ENCODE measurements at places on chromosomes 6 and 20.

DNA sequence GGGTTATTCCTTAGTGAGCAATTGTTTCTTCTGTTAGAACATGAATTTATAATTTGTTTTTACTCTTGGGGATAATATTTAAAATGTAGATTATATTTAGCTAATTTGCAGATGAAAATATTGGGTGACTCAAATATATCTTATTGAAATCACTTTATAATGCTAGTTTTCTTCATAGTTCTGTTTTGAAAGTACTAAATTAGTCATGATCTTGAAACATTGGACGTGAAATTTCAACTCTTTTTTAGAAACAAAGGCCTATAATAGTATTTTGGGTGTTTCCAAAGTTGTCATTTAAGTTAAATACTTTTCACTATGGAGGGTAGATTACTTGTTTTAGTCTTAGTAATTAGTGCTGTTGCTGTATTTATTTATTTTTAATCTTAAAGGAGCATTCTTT lies 250.9 kb downstream of the UTRN start:
- DNase-seq, result no peak

GRCh38 chr6:155523821-155524651 lies 68.4 kb upstream of the NOX3 start:
- DNase-seq, result peak; percentile 78

DNA sequence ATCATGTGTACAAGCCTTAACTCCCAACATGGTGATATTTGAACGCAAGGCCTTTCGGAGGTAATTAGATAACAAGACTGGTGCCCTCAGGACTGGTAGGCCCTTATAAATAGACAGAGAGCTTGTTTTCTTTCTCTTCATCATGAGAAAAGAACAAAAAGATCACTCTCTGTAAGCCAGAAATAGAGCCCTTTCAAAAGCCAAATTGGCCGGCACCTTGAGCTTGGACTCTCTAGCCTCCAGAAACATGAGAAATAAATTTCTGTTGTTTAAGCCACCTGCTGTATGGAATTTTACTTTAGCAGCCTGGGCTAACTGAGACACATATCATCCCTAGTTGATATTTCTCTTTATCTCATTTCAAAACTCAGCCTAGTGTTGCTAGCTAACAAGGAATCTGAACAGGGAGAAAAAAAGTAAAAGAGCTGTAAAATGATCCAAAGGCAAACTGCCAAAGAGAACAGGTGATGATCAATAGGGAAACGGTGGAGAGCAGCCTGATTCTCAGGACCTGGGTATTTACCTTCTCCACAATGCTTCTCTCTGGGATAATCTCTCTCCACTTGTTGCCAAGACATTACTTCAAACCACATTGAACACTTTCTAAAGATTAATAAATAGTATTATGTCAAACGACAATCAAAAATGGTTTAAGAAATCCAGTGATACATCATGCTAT lies 6.1 kb downstream of the COL21A1 start:
- no peak for DNase-seq

DNA sequence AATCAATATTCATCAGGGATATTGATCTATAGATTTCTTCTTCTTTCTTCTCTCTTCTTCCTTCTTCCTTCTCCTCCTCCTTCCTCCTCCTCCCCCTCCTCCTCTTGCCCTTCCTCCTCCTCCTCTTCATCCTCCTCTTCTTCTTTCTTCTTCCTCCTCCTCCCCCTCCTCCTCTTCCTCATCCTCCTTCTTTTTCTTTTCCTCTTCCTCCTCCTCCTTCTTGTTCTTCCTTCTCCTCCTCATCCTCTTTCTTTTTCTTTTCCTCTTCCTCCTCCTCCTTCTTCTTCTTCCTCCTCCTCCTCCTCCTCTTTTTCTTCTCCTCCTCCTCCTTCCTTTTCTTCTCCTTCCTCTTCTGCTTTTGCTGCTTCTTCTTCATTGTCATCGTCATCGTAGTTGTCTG lies 52.4 kb upstream of the SERINC1 start:
- DNase-seq, result no peak

GRCh38 chr20:35020108-35020928 lies 64.7 kb downstream of the MYH7B start:
- DNase-seq, result no peak

- no peak for DNase-seq
Observed at GRCh38 chr6:155040154-155040553, 45.0 kb downstream of the TIAM2 start.

DNA sequence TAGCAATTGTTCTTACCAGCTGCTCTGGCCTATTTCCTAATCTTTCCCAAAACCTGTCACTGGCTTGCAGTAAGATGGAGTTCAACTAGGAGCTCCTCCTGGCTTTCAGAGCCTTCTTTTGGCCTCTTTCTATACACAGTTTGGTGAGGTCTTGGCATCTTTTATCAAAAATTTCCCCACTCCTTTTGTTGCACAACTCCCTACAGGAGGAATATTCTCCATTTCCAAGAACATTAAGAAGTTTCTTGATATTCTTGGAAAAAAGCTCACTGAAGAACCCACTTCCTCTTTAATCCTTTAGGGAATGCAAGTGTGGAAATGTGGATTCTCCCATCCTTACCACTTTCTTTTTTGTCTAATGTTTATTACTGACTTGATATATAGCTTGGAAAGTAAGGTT lies 171.3 kb upstream of the KCNK16 start:
- DNase-seq, result no peak

- no peak for DNase-seq
Observed at GRCh38 chr20:353166-353565, 6.3 kb downstream of the NRSN2 start.

- DNase-seq, result no peak
Observed at GRCh38 chr6:63391203-63391970, 71.6 kb upstream of the LGSN start.

DNA sequence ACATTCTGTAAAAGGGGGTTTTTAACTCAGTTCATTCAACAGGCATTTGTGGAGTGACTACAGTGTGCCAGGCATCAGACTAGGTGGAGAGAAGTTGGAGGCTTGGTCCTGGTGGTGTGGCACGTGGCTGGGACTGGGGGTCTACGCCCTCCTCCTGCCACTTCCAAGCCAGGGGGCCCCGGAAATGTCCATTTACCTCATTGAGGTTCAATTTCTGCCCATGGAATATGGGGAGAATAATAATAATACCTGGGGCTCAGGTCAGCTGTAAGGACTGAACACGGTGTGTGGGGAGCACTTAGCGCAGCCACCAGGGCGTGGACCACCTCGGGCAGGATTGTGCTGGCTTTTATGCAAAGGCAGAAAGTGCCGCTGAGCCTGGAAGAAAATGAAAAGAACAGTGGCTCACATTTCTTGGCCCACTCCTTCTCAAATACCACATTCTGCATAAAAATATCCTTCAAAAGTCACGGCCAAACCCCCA lies 229.4 kb downstream of the ANKRD60 start:
- no peak for DNase-seq

All from stromal cell of bone marrow (primary cell).